Natural killer cell (primary cell): ENCODE measurements at places on chromosomes 7 and 10.
A peak's percentile ranks its signal among the peaks of the same experiment; 100 is the strongest.

GRCh38 chr7:78082556-78082955 lies 284.0 kb downstream of the PHTF2 start:
- H3K36me3 ChIP-seq, result no peaks in the 10 kb centered on the region
- H3K27me3 ChIP-seq, result no peaks in the 10 kb centered on the region
- no peaks in the 10 kb centered on the region for H3K4me1 ChIP-seq
- no peak for DNase-seq
- H3K4me3 ChIP-seq, result no peak overlapping the region
- H3K27ac ChIP-seq, result no peak overlapping the region

DNA sequence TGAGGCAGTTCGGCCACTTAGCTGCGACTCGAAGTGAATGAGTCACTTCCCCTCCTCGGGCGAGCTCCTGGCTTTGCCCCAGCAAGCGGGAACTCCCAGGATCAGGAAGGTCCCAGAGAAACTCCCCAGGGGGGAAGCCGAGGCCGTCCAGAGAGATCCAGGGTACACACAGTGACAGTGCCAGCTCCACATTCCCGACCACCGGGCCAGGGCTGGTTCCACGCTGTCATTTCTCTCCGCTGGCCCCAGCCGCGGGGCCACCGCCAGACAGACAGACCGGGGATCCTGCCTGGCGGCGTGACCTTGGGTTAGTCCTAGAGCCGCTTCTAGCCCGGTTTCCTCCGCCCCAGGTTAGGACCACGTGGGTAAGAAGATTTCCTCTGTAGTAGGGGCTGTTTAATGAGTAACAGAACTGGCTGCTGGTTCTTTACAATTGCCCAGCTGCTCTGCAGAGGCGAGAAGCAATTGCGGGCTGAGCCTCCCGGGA lies 463 bp upstream of the UPP1 start:
- H3K36me3 ChIP-seq, result peaks cover 25% of the 10 kb centered on the region
- H3K4me1 ChIP-seq, result peaks cover 75% of the 10 kb centered on the region
- no peaks in the 10 kb centered on the region for H3K27me3 ChIP-seq
- peak overlapping the region; percentile 95 for H3K27ac ChIP-seq
- no peak for DNase-seq
- peak overlapping the region; percentile 59 for H3K4me3 ChIP-seq

DNA sequence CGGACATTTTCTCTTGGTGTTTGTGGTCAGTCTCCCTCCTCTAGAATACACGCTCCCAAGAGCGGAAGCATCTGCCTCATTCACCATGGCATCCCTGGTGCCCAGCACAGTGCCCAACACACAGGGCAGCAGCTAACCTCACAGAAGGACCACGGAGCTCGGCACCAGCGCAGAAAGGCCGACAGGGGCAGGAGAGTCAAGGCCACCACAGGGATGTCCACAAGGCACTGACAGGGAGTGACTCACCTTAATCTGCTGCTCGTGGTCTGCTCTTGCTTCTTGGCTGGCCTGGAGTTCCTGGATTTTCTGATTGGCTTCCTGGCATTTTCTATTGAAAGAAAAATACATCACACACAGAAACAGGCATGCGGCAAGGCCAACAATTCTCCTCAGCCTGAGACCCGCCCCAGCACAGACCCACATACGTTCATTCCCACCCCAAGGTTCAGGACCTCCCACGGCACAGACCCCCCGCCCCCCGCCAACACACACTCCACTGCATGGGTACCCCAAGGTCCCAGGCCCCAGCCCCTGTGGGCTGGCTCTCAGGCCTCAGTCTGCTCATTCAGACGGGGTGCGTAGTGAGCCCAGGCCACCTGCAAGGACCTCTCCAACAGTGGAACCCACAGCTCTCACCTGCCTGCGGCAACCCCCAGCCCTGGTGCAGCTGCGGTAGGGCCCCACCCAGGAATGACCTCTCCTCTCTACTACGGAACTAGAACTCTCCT lies 14.9 kb downstream of the MAD1L1 start:
- H3K27ac ChIP-seq, result no peak overlapping the region
- no peaks in the 10 kb centered on the region for H3K27me3 ChIP-seq
- no peaks in the 10 kb centered on the region for H3K4me1 ChIP-seq
- no peak for DNase-seq
- peaks cover 54% of the 10 kb centered on the region for H3K36me3 ChIP-seq

GRCh38 chr7:148182264-148182663 lies 408.3 kb upstream of the C7orf33 start:
- no peaks in the 10 kb centered on the region for H3K4me1 ChIP-seq
- no peak overlapping the region for H3K4me3 ChIP-seq
- DNase-seq, result no peak
- no peaks in the 10 kb centered on the region for H3K36me3 ChIP-seq
- no peaks in the 10 kb centered on the region for H3K27me3 ChIP-seq
- H3K27ac ChIP-seq, result no peak overlapping the region

DNA sequence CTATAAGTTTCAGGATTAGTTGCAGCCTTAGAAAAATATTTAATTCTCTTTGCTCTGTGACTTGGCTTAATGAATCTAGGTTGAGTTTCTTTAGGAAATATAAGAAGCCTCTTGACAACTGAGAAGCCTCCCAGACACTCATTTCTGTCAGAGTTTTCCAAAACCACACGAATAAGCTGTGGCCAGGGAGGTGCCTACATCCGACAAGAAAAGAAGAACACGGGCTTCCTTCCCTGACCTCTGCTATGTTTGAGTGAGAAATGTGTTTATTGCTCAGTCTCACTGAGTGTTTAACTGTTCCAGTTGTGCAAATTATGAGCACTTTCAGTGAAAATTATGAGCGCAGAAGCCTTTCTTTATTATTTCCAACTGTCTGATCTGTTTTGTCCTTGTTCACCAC lies 105.0 kb downstream of the TRIL start:
- H3K36me3 ChIP-seq, result no peaks in the 10 kb centered on the region
- H3K4me3 ChIP-seq, result no peak overlapping the region
- H3K4me1 ChIP-seq, result peaks cover 6% of the 10 kb centered on the region
- no peak for DNase-seq

DNA sequence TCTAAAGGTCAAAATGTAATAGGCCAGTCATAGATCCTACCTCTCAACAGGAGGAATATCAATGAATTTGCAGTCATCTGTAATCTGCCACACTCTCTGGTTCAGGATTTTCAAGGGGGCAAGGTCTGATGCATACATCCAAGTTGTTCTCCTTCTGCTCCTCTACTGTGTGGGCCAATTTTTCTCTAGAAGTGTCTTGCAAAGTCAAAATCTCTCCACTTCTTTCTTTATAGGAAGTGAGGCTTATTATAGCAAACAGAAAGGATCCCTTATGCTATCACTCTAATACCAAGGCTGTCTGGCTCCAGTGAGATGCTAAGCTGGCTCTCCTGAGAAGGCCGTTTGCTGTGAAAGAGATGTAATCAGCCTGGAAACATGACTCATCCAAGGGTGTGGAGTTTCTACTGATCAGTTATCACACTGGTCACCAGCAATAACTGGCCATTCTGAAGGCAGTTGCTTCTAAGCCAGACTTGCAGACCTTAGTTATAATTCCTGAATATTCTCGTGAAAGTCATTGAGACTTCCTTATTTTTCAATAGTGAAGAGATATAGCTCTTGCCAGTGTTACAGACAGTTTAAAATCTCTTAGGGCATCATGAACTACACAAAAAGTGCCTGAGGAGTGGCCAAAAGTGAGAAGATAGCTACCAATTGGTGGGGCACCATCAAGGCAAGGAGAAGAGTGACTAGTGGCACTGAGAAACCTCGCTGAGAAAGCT lies 43.2 kb upstream of the LRGUK start:
- H3K27me3 ChIP-seq, result no peaks in the 10 kb centered on the region
- H3K27ac ChIP-seq, result no peak overlapping the region
- H3K4me3 ChIP-seq, result no peak overlapping the region
- no peak for DNase-seq

GRCh38 chr10:79342811-79343561 lies 4.3 kb upstream of the PPIF start:
- no peak overlapping the region for H3K4me3 ChIP-seq
- DNase-seq, result peak; percentile 14
- no peaks in the 10 kb centered on the region for H3K36me3 ChIP-seq

GRCh38 chr7:26543340-26543739 lies 251.7 kb downstream of the SNX10 start:
- H3K27ac ChIP-seq, result no peak overlapping the region
- H3K4me3 ChIP-seq, result no peak overlapping the region
- H3K4me1 ChIP-seq, result no peaks in the 10 kb centered on the region
- H3K27me3 ChIP-seq, result peaks cover 1% of the 10 kb centered on the region
- DNase-seq, result no peak

DNA sequence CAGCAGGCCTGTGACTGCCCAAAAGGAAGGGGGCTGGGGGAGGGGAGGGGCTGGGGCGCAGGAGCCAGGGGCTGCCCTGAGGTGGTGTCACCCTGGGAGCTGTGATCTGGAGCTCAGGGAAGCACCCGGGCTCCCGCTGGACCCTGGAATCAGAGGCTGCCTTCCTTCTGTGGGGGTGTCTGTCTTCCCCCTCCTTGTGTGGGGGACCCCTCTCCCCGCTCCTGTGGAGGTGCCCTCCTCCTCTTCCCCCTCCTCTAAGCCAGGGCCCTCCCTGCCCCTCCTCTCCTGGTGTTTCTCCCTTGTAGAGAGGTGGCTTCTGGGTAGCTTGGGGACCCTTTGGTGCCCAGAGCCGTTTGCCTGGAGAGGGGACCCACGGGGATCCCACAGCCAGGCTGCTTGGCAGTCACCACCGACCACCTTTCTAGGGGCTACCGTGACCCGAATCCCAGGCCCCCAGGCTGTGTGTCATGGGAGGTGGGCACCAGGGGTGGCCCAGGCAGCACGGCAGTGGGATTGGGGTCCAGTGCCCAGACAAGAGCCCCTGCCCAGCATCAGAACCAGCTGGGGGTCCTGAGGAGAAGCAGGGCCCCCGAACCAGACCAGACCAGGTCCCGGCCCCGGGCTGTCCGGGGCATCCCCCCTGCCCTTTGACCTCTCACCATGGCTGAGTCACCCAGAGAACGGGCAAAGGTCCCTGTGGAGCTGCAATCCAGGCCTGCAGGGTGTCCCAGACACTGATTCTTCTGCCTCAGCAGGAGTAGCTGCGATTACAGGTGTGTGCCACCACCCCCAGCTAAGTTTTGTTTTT lies 741 bp downstream of the PRAP1 start:
- peaks cover 8% of the 10 kb centered on the region for H3K27me3 ChIP-seq
- no peak for DNase-seq
- no peaks in the 10 kb centered on the region for H3K36me3 ChIP-seq
- no peaks in the 10 kb centered on the region for H3K4me1 ChIP-seq
- no peak overlapping the region for H3K4me3 ChIP-seq

GRCh38 chr10:89869180-89869579 lies 167.8 kb downstream of the KIF20B start:
- DNase-seq, result no peak
- no peak overlapping the region for H3K4me3 ChIP-seq
- H3K4me1 ChIP-seq, result no peaks in the 10 kb centered on the region
- H3K27ac ChIP-seq, result no peak overlapping the region
- H3K27me3 ChIP-seq, result no peaks in the 10 kb centered on the region
- no peaks in the 10 kb centered on the region for H3K36me3 ChIP-seq

DNA sequence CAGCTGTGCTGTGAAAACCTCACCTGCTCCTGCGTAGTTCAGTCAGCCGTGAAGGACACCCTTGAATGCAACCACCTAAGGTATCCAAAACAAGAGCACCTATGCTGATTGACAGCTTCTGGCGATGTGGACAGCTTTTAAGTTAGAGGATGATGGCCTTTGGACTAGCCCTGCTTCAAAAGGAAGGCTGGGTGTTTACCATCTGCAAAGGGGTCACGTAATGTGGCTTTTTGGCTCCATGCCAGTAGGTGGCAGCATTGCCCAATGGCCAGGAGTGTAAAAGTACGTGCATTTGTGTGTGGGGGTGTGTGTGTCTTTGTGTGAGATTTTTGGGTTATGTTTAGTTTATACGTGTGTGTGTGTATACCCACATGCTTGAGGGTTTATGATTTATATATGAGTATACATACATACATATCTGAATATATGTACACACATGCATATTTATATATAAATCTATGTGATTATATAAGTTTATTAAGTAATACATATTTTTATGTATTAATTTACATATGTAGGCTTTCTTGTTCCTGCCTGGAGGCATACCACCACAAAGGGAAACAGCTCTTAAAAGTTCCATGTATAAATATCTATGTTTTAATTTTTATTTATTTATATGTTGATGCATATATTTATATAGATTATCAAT lies 236.3 kb upstream of the ANKRD30A start:
- no peaks in the 10 kb centered on the region for H3K36me3 ChIP-seq
- H3K27ac ChIP-seq, result no peak overlapping the region
- H3K4me3 ChIP-seq, result no peak overlapping the region
- H3K27me3 ChIP-seq, result no peaks in the 10 kb centered on the region
- no peak for DNase-seq
- H3K4me1 ChIP-seq, result no peaks in the 10 kb centered on the region

- H3K4me3 ChIP-seq, result no peak overlapping the region
- H3K4me1 ChIP-seq, result peaks cover 6% of the 10 kb centered on the region
Observed at GRCh38 chr10:103975169-103975568, 8.2 kb downstream of the SLK start.

DNA sequence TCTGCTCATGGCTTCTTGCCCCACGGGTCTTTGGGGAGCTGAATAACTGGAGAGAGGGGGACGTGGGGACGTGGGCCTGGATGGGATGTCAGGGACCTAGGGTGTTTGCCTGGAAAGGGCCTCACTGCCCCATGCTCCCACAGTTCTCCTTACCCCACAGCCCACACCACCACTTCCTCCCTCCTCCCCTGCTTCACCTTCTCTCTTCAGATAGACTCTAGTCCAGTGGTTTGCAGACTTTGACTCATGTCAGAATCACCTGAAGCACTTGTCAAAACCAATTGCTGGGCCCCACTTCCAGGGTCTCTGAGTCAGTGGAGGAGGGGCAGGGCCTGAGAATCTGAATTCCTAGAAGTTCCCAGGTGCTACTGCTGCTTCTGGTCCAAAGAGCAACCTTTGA lies 327.4 kb downstream of the RPS24 start:
- H3K36me3 ChIP-seq, result no peaks in the 10 kb centered on the region
- H3K27me3 ChIP-seq, result no peaks in the 10 kb centered on the region
- H3K4me3 ChIP-seq, result no peak overlapping the region
- DNase-seq, result no peak
- no peak overlapping the region for H3K27ac ChIP-seq

DNA sequence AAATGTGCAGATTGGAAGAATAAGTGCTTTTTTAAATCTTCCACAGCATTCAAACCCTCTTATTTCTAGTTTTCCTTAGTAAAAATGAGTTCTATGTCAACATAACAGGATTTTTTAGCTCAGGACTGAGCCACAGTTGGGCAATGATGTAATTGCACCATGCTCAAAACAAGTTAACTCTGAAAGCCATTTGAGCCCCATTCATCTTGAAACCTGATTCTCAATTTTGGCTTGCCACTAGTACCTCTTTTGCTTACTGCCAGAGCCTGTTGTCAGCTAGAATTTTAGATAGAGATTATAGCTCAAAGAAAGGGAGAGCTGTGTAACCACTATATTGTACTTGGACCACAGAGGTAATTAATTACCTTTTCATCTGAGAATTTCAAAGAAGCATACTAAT lies 1028.5 kb upstream of the PHF14 start:
- H3K4me3 ChIP-seq, result no peak overlapping the region
- H3K4me1 ChIP-seq, result no peaks in the 10 kb centered on the region
- H3K27me3 ChIP-seq, result no peaks in the 10 kb centered on the region
- no peaks in the 10 kb centered on the region for H3K36me3 ChIP-seq
